ENCODE measurements at places on chromosomes 12 and 14.

DNA sequence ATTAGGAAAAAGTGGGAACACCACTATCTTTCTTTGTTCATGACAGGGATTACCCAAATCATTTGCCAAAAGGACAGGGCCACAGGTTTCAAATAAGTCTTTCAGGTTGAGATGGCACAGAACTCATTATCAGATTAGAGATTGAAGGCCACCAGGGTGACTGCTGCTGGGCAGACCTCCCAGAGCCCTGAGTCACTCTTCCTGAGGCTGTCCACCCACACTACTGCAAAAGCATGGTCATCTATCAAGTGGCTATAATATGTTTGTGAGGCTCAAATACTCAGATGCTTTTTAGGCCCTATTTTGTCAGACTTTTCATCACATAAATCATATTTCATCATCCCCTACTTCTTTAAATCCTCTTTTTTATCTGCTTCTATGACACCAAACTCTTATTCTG lies 155.3 kb upstream of the CCDC196 start:
- DNase-seq, result no peak

- no peak for DNase-seq
Observed at GRCh38 chr14:90924621-90925340, 108.6 kb upstream of the TTC7B start.

GRCh38 chr14:103867523-103867953 lies 20.2 kb upstream of the PPP1R13B start:
- no peak for DNase-seq

- no peak for DNase-seq
Observed at GRCh38 chr14:36747411-36748184, 85.9 kb downstream of the PAX9 start.

DNA sequence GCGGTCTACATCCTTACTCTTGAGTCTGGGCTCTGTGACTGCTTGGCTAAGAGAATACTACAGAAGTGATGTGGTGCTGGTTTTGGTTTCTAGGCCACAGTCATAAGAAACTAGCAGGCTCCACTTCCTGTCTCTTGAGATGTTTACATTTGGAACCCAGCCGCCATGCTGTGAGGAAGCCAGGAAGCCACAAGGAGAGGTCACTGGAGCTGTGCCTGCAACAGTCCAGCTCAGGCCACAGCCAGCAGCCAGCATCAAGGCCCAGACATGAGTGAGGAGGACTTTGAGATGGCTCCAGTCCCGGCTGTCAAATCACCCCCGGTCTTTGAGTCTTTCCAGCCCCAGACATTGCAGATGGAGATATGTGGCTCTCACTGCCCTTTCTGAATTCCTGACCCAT lies 12.9 kb upstream of the FAM181A start:
- no peak for DNase-seq

- no peak for DNase-seq
Observed at GRCh38 chr14:26833621-26834176, 235.9 kb upstream of the NOVA1 start.

DNA sequence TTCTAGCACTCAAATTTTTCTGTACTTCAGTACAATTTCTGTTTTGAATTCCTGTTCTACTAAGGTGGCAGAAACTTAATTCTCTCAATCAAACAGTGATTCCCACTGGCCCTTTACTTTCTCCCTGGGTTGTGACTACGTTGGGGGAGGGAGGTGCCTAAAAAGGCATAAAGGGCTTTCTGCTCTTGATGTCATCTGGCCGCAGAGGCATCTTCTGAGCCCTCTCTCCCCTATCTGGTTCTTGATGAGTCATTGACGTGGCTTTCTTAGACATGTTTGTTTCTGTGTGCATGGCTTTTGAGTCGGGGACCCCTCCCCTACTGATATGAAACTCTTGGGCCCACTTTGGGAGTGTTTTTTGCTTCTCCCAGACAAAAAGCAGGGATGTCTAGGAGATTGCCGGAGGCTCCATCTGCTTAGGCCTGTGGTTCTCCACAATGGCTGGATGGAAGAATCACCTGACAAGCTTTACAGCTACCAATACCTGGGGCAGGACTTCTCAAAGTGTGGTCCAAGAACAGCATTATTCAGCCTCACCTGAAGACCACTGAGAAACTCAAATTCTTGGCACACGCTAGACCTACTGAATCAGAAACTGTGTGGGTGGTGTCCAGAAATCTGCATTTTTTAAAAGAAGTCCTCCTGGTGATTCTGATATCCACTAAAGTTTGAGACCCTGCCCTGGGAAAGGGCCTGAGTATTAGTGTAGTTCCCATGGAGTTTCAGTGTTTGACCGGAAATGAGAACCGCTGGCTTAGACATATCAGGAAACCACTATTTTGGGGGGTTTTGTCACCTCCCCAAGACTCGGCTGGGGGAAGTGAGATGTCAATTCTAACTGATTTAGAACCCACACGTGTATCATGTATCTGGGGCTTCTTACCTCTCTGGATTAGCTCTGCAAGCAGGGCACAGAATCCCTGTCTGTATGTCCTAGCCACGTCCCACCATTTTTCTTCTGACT lies 395.7 kb upstream of the PDE3A start:
- no peak for DNase-seq

DNA sequence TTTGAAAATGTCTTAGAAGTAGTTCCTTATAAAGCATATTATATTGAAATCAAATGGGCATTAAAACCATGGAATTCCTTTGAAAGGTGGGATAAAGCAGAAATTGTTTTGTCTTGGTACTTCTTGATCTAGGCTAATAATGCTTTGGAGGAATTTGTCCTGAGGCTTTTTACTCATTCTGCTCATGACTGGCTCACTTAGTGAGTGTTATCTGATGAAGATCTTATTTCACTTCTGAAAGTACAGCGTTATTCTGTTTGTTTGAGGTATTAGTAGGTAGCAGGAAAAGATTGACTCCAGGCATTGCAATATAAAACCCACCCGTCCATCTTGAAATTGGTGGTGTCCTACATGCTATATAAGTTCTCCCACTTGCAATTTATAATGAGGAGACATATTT lies 5.5 kb downstream of the C12orf71 start:
- no peak for DNase-seq

DNA sequence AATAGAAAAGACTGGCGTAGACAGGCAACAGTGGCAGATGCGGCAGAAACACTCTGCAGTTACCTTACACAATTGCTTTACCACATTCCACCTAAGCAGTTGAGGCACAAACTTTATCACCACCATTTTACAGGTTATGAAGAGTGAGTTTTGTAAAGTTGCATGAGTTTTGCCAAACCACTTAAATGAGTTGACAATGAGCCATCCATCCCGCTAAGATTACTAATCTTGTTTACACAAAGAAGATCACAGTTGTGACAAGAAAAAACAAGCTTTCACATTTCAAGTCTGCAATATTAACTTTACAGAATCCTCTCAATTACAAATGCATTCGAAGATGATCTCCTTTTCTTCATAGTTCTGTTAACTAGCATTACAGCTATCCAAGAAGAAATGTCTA lies 1.8 kb downstream of the TMCC3 start:
- DNase-seq, result no peak

DNA sequence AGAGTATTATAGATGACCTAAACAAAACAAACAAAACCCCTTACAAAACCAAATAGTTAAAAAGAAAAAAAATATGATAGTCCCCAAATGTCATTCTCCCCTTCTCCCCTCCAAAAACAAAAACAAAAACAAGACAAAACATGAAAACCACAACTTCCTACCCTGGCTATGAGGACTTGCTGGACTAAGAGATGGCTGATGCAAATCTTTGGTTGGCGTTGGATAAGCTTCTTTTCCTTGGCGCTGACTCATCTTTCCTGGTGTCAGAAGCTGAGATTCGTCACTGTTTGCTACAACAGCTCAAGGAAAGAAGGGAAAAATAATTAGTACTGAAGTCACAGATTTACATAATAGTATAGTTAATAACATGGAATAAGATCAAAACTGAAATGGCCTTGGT lies 102.5 kb upstream of the BBS10 start:
- DNase-seq, result no peak

DNA sequence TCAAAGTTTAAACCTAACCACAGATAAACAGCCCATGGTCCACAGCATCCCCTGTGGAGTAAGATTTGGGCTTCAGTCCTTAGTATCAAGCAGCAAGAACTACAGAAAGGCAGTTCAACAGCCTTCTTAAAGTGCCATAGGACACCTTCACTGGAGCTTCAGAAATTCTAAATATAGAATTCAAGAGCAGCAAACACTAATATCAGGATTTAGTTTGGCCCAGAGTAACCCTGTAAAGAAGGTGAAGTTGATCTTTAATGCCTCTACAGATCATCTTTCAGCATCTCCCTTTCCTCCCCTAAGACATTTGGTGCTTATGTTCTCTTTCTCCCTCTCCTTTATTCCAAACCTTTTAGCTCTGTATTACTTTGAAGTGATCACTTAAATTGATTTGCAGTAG lies 59.5 kb upstream of the ARHGAP5 start:
- no peak for DNase-seq

- DNase-seq, result no peak
Observed at GRCh38 chr14:93787465-93788292, 606 bp downstream of the PRIMA1 start.

DNA sequence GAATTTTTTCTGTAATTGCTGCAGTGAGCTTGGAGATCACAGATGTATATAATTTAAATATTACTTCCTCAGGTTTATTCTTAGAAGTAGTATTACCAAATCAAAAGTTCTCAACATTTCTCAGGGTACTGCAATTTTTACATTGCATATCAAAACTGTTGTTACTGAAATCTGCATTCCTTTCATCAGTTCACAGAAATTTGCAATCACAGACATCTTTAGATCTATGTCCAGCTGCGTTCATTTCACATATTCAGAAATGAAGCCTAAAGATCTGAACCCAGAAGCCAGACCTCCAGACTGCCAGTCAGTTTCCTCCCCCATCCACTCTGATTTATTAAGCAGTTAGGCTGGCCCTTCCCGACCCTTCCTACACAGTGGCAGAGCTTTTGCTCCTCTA lies 18.2 kb upstream of the IFT81 start:
- DNase-seq, result no peak

DNA sequence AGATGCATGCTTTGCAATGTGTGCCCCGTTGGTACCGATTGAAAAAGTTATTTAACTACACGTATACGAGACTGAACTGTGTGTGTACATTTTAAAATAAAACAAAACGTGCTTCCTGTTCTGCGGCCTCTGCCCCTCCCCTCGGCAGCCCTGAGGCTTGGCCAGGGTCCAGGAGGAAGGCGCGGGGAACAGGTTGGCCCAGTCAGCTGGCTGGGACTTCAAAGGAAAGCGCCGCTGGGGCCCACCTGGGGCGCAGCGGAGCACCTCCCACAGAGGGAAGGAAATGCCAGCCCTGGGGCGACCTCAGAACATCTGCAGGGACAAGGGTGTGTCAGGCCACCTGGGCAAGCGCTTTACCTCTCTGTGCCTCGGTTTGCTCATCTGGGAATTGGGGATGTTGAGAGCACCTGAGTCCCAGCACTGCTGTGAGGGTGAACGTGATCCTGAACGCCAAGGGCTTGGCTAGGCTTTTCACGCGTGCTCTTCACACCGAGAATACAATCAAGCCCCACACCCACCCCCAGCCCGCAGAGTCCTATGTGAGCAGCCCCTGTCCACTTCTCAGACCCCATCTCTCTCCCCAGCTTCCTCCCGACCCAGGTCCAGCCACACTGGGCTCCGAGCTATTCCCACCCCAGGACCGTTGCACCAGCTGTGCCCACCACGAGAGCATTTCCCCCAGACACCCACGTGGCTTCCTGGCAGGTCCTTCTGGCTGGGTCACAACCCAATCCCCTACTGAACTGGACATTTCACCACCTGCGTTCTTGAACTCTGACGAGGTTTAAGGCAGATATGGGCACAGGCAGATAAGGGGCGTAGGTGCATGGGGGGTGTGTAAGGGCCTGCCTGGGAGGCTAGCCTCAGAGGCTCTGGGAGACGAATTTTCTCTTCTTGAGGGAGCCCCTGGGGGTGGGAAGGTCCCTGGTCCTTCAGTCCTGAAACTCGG lies 41.9 kb upstream of the NCOR2 start:
- DNase-seq, result no peak

DNA sequence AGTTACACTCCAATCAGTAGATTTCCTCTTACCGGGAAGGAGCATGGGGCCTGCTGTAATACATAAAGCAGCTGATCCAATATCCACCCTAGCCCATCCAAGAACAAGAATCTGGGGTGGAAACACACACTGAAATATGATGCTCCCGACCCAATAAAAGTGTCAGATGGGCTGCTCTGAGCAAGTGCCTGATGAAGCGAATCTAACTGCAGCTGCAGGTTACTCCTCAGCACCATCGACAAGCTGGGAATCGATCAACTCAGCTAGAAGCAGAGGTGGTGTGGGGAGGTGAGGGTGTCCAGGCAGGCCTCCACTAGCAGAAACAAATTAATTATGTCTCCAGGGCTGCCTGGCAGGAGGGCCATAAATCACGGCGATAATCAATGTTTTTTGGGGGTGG lies 64.0 kb upstream of the WSCD2 start:
- DNase-seq, result no peak

GRCh38 chr12:29847246-29847645 lies 63.5 kb upstream of the TMTC1 start:
- DNase-seq, result no peak

GRCh38 chr14:99357916-99358390 lies 86.0 kb upstream of the BCL11B start:
- DNase-seq, result no peak

DNA sequence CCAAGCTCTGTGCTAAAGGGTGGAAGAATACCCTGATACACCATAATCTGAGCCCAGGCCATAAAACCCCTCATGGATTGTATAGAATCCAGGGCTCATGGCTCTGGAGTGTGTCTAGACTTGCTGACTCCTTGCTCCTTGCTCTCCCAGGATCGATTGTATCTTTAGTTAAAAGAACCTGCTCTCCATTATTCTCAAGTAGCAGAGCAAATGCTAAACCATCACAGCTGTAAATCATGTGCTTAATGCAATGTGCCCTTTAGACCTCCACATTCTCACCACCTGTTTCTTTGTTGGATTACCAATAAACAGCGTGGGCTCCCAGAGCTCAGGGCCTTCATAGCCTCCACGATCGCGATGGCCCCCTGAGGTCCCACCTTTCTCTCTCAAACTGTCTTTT lies 411.6 kb upstream of the FBXO33 start:
- DNase-seq, result no peak

- no peak for DNase-seq
Observed at GRCh38 chr12:46234000-46234399, 34.8 kb downstream of the SLC38A1 start.

Data from iPS DF 19.7 (cell line).